ENCODE measurements at places on chromosomes 6 and 20. TPM values are rescaled to one million over a fixed set of nuclear protein-coding genes. Genes with fewer than 3 reads are reported as not detected.

DNA sequence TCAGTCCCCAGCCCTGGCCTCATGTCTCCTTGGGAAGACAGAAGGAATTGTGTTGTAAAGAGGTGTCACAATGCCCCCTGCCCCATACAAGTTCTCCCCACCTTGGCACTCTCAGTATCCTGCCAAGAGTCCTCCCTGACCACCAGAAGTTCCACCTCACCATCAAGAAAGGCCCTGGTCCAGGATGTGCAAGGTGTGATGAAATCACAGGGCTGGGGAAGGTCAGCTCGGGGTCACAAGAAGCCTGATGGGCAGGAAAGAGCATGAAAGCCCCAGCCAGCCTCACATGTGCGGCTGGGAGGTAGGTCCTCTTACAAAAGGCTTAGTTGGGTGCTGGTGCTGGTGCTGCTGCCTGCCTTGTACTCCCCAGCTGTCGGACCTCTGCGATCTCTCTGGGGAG, 12.9 kb upstream of the C6orf132 start:
- H3K27me3 ChIP-seq, result no peaks in the 10 kb centered on the region
- no peak overlapping the region for H3K27ac ChIP-seq
- H3K4me1 ChIP-seq, result no peaks in the 10 kb centered on the region

GRCh38 chr20:32971703-32972161, 32.5 kb downstream of the SUN5 start:
- H3K27me3 ChIP-seq, result no peaks in the 10 kb centered on the region
- no peaks in the 10 kb centered on the region for H3K36me3 ChIP-seq
- peak; percentile 70 for DNase-seq

- peaks cover 14% of the 10 kb centered on the region for H3K4me1 ChIP-seq
- no peak overlapping the region for H3K27ac ChIP-seq
- H3K36me3 ChIP-seq, result peaks cover 96% of the 10 kb centered on the region
- no peak overlapping the region for H3K4me3 ChIP-seq
Observed at GRCh38 chr6:25971187-25971821, 8.7 kb downstream of the TRIM38 start.

DNA sequence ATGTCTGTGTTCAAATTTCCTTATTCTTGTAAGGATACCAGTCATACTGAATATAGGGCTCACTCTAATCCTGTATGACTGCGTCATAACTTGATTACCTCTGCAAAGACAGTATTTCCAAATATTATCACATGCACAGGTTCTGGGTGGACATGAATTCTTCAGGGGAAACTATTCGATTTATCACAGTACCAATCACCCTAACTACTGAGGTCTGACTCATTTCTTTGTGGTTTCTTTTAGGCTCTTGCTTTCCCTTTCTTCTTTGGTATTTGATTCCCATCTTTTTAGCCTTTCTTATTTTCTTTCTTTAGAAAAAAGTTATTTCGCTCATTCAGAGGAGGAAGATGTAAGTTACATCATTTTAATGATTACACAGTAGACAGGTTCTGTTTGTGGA, 40.3 kb upstream of the TBX18 start:
- H3K27ac ChIP-seq, result no peak overlapping the region
- no peaks in the 10 kb centered on the region for H3K36me3 ChIP-seq
- H3K4me1 ChIP-seq, result no peaks in the 10 kb centered on the region
- no peak overlapping the region for H3K4me3 ChIP-seq

DNA sequence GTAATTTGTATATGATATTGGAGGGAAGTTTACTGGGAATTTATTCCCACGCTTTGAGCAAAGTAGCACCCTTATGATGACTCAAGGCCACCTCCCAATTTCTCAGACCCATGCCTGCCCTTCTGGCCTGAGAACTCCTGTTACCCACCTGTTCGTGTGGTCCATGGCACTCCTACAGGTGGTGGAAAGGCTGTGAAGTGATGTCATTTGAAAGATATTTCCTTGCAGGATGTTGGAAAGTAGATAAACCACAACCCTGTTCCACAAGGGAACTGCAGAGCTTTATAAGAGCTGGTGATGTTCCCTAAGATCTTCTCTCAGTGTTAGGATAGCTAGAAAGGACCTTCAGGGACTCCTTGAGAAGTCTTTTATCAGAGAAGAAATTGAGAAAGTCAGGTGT, 70.5 kb downstream of the ADGRG6 start:
- no peak overlapping the region for H3K27ac ChIP-seq
- H3K27me3 ChIP-seq, result no peaks in the 10 kb centered on the region
- DNase-seq, result no peak
- H3K4me3 ChIP-seq, result no peak overlapping the region
- no peaks in the 10 kb centered on the region for H3K4me1 ChIP-seq

DNA sequence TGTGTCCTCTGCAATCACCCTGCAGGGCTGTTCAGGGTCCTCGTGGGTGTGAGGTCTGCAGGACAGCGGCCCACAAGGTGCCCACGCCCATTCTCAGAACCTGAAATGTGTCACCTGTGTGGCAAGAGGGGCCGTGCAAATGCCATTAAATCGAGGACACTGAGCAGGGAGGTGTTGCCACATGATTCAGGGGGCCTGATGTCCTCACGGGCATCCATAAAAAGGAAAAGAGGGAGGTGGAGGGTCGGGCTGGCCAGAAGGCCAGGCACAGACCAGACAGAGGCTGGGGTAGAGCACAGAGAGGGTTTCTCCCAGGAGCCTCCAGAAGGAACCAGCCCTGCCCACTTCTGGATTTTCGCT, 239.6 kb downstream of the ERMARD start:
- no peaks in the 10 kb centered on the region for H3K27me3 ChIP-seq
- H3K27ac ChIP-seq, result no peak overlapping the region
- DNase-seq, result no peak
- no peaks in the 10 kb centered on the region for H3K36me3 ChIP-seq
- peaks cover 45% of the 10 kb centered on the region for H3K4me1 ChIP-seq
- no peak overlapping the region for H3K4me3 ChIP-seq

DNA sequence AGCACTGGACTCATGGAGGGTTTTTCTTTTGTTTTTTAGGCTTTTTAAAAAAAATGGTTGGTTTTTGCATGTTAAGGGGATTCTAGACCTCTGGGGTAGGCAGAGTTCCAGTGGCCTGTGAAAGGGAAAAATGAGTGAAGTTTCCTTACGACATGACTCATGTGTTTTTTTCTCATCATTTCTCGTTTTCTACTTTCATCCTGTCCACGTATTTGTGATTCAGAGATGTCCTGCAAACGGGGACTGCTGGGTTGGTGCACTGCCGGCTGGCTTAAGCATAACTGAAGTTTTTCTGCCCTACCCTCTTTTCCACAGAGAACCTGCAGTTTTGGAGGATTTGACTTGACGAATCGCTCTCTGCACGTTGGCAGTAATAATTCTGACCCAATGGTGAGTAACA, 182.3 kb downstream of the SASH1 start:
- no peak overlapping the region for H3K4me3 ChIP-seq
- H3K36me3 ChIP-seq, result no peaks in the 10 kb centered on the region
- H3K27me3 ChIP-seq, result no peaks in the 10 kb centered on the region
- H3K4me1 ChIP-seq, result no peaks in the 10 kb centered on the region
- H3K27ac ChIP-seq, result no peak overlapping the region
- no peak for DNase-seq

- H3K4me1 ChIP-seq, result no peaks in the 10 kb centered on the region
- no peak for DNase-seq
- no peaks in the 10 kb centered on the region for H3K27me3 ChIP-seq
Observed at GRCh38 chr20:18543216-18543615, 24.0 kb upstream of the SMIM26 start.

- H3K4me1 ChIP-seq, result no peaks in the 10 kb centered on the region
- no peaks in the 10 kb centered on the region for H3K27me3 ChIP-seq
- no peak overlapping the region for H3K27ac ChIP-seq
- H3K36me3 ChIP-seq, result no peaks in the 10 kb centered on the region
Observed at GRCh38 chr20:41356951-41357350, 9.7 kb downstream of the EMILIN3 start.

- no peaks in the 10 kb centered on the region for H3K36me3 ChIP-seq
- peaks cover 9% of the 10 kb centered on the region for H3K27me3 ChIP-seq
- H3K4me1 ChIP-seq, result peaks cover 4% of the 10 kb centered on the region
- no peak overlapping the region for H3K27ac ChIP-seq
Observed at GRCh38 chr6:112163295-112164257, 76.2 kb downstream of the FAM229B start.

DNA sequence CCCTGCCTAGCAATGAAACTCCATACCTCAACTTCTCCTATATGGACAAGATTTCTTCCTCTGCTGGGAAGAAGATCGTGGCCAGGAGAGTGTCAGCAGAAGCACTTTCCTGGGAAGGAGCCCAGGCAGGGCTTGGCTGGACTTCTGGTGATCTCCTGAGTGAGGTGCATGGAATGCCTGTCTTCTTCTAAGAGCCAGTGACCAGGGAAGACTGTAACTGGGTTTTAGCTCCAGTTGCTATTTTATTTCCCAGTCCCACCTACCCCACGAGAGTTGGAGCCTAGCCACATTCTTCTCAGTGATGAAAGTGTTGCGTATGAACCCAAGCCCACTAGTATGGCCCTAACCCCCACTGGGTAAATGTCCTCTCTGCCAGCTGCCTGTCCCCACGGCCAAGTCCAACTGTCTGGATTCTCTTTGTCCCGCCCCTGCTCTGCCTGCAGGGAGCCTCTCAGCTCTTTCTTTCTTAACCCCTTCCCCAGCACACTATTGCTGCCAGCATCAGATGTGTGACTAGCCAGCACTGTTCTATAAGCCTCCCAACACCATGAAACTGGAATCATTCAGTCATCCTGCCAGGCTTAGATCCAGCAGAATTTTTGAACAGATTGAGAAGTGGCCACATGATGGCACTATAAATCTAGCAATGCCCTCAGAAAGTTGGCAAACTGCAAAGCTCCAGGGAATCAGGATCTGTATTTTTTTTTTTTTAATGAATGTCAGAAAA, 69.8 kb upstream of the FAM184A start:
- H3K4me3 ChIP-seq, result no peak overlapping the region
- H3K4me1 ChIP-seq, result peaks cover 9% of the 10 kb centered on the region
- H3K36me3 ChIP-seq, result no peaks in the 10 kb centered on the region

DNA sequence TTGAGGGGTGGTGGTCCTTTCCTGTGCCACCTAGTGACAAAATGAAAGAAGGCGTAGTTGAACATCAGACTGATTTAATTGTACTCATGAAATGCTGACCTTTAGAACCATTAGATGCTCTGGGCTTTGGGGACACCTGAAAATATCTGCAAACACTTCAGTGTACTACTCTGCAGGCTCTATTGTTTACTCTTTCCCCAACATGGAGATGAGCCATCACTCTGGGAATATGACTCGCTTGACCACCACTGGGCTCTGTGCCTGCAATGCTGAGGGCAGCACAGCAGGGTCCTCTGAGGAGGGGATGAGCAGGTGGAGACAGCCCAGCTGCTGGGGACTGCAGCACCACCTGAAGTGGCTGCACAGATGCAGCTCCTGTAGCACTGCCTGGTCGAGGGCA, 74.8 kb upstream of the SLC24A3 start:
- no peak overlapping the region for H3K27ac ChIP-seq
- no peak overlapping the region for H3K4me3 ChIP-seq
- no peaks in the 10 kb centered on the region for H3K4me1 ChIP-seq
- no peaks in the 10 kb centered on the region for H3K36me3 ChIP-seq
- H3K27me3 ChIP-seq, result no peaks in the 10 kb centered on the region

GRCh38 chr6:75437421-75437891, 56.1 kb downstream of the FILIP1 start:
- no peak for DNase-seq
- no peak overlapping the region for H3K27ac ChIP-seq
- no peaks in the 10 kb centered on the region for H3K27me3 ChIP-seq
- no peaks in the 10 kb centered on the region for H3K36me3 ChIP-seq

DNA sequence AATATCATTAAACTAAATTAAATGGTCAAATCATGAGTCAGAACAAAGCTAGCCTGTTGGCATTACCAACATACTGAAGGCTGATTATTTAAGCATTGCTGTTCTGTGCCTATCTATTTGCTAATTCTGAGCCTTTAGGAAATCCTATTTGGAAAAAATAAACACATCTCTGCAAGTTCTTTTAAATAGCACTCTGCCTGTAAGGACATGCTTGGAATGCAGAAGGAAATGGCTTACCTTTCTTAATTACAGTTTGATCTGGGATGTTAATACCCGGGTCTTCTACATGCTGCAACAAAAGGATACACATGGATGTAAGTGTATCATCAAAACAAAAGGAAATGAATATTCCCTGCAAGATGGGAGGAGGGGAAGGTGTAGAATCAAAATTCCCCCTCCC, 8.3 kb downstream of the TFAP2A start:
- no peak overlapping the region for H3K4me3 ChIP-seq
- DNase-seq, result no peak
- no peaks in the 10 kb centered on the region for H3K36me3 ChIP-seq

GRCh38 chr20:53210931-53211330, 238.8 kb downstream of the TSHZ2 start:
- no peak overlapping the region for H3K4me3 ChIP-seq
- H3K4me1 ChIP-seq, result no peaks in the 10 kb centered on the region
- no peak overlapping the region for H3K27ac ChIP-seq
- DNase-seq, result no peak
- H3K27me3 ChIP-seq, result no peaks in the 10 kb centered on the region

DNA sequence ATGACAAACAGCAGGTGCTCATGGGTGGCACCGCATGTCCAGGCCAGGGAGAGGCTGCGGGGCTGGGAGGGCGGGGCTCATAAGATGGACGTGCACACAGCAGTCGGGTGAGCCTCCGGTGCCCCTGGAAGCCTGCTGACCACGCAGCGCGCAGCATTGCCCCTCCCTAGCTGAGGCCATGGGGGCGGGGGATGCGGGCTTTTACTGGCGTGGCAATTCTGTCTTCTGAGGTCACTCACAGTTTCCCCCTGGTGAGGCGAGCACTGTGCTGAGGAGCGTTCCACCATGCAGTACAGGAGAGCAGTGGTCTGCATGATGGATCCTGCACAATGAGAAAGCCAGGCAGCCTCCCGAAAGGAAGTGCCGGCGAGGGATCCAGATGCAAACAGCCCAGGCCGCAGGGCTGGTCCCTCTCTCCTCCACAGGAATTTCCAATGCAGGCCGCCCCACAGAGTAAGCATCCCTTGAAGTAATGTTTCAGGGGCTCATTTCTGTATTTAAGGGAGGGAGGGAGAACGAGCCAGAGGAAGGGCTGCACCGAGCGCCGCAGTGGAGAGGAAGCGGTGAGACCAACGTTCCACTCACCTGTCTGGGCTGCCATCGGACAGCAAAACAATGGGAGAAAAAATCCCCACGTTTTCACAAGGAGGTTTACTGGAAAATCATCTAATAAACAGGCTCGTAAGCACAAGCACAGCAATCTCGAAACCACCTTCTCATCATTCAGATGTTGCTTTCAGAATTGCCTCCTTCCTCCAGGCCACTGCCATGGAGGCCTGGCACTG, 56.0 kb downstream of the IRF4 start:
- H3K4me3 ChIP-seq, result no peak overlapping the region
- no peaks in the 10 kb centered on the region for H3K27me3 ChIP-seq
- no peak overlapping the region for H3K27ac ChIP-seq
- DNase-seq, result no peak
- no peaks in the 10 kb centered on the region for H3K36me3 ChIP-seq

- H3K4me3 ChIP-seq, result peak within 1 kb of the TSS; percentile 68
- peaks cover 12% of the 10 kb centered on the region for H3K27me3 ChIP-seq
- peaks cover 9% of the 10 kb centered on the region for H3K36me3 ChIP-seq
- peak within 1 kb of the TSS; percentile 68 for H3K27ac ChIP-seq
- peak; percentile 90 for DNase-seq
Observed at GRCh38 chr6:32153564-32154513, at the start of gene PPT2. TSS of gene PPT2 (plus strand) at chr6:32154141. CDS start at chr6:32154595, 454 bp downstream.

CLIC5 gene
- 0.52 TPM for total RNA-seq

KHDC1L gene
- 0.45 TPM for total RNA-seq

TFAP2B gene
- not detected for total RNA-seq

OTOR gene
- not detected for total RNA-seq

CYB5R4 gene
- 34.5 TPM for total RNA-seq

NCOA5 gene
- 18.4 TPM for total RNA-seq

VSX1 gene
- not detected for total RNA-seq
